BE2C (cell line): ENCODE measurements at places on chromosomes 6 and 20.

GRCh38 chr6:75317503-75318206, 33.1 kb upstream of the TMEM30A start:
- no peak for DNase-seq

GRCh38 chr20:62782149-62782892, 14.0 kb upstream of the MRGBP start:
- peak; percentile 42 for DNase-seq

DNA sequence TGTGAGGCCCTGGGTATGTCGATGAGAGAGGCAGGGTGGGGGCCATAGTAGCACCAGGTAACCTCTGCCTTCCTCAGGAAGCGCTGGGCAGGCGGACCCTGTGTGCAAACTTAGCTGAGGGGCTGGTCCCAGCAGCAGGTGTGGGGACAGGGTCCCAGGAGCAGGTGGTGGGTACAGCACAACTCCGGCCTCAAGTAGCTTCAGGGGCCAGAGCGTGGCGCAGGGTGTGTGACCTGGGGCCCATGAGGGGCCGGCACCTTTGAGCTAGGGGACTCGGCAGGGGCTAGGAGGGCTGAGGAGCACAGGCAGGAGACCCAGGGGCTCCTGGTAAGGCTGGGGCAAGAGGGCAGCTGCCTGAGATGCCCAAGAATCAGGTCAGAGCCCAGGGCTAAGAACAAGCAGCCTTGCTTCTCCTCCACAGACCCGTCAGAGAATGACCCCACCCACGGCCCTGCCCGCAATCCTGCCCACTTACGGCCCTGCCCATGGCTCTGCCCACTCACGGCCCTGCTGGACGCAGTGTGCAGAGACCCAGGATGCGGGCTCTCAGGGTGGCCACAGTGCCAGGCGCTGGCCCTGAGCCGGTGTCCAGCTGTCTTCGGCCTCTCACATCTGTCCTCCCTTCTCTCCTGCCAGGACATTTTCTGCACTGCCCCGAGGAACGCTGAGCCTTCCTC, 30.9 kb downstream of the CHRNA4 start:
- DNase-seq, result no peak

DNA sequence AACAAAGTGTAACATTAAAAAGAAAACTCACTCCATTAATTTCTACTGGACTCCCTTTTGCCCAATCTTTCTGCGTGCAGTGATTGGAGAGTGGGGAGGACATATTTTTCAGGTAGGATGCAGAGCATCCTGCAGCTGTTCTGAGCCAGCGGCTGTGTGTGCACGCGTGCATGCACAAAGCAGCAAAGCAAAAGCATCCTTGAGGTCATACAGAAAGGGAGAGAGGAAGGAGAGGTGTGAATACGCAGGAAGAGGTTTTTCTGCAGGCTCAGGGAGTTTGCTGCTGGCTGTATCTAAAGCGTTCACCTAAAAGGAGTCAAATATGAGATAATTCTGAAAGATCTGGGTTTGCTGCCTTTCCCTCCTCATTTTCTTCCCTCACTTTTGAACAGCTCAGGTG, 108.4 kb downstream of the HUS1B start:
- DNase-seq, result no peak

GRCh38 chr6:110319843-110320242, 38.3 kb downstream of the METTL24 start:
- DNase-seq, result no peak

- peak; percentile 84 for DNase-seq
Measured at GRCh38 chr20:39081255-39081654, 119.1 kb downstream of the DHX35 start.
